ENCODE measurements at places on chromosomes 3 and 15.
A peak's percentile ranks its signal among the peaks of the same experiment; 100 is the strongest.

GRCh38 chr15:46354443-46354842 lies 719.6 kb downstream of the SQOR start:
- DNase-seq = no peak

DNA sequence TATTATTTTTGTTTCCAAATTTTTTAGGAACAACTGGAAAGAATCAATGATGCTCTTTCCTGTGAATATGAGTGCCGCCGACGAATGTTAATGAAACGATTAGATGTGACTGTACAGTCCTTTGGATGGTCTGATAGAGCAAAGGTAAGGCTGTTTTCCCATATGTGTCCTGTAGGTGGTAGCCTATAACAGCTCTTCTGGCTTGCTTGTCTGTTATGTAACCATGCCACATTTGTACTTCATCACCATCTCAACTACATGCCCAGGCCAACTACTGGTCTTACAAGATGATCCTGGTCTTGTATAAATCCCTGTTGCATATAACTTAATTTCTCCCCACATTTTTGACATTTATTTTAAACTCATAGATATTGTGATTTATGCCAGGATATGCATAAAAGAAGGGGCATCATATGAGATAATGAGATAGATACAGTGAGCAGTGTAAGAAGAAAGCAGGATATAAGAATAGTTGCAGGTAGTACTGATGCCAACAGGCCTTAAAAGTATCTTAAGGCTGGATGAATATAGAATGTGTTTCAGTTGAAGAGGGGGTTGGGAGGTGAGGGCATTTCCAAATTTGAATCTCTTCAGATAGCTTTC lies 20.3 kb downstream of the FAM98B start:
- no peak for DNase-seq

GRCh38 chr3:127037971-127038446 lies 55.1 kb downstream of the PLXNA1 start:
- no peak for DNase-seq

DNA sequence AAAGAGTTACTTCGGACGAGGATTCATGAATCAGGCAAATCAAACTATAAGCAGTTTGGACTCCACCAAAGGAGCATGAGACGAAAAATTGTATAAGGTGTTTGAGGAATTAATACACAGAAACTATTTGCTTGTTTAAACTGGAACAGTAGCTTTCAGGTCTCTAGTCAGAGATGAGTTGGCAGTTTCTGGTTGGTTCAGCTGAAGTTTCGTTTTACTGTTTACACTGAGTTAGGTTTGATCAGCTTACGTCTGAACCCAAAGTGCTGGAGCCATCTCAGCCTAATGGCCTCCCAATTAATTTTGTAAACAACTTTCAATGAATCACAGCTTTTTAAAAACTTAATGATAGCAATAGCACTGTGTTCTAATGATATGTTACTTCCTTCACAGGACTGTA lies 703.7 kb downstream of the NLGN1 start:
- DNase-seq = no peak

GRCh38 chr3:177431525-177432176 lies 234.4 kb upstream of the TBL1XR1 start:
- no peak for DNase-seq

DNA sequence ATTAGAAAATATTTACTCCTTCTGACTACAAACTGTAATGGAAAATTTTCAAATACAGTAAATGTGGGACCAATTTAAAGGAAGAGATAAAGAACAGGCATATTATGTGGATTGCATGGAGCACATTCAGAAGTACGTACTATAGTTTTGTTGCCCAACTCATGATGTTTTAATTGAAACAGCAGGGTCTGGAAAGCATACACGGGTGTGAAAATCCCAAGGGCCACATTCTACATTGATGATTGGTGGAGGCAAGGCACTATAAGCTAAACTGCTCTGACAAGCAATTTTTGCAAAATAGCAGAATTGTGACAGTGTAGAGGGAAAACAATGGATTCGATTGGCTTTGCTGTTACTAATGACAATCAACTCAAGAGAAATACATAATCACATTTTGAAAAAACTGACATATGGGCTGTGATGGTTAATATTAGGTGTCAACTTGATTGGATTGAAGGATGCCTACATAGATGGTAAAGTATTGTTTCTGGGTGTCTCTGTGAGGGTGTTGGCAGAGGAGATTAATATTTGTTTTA lies 458.6 kb downstream of the PYDC2 start:
- no peak for DNase-seq

- no peak for DNase-seq
Measured at GRCh38 chr3:112460519-112461195, 38.6 kb downstream of the BTLA start.

DNA sequence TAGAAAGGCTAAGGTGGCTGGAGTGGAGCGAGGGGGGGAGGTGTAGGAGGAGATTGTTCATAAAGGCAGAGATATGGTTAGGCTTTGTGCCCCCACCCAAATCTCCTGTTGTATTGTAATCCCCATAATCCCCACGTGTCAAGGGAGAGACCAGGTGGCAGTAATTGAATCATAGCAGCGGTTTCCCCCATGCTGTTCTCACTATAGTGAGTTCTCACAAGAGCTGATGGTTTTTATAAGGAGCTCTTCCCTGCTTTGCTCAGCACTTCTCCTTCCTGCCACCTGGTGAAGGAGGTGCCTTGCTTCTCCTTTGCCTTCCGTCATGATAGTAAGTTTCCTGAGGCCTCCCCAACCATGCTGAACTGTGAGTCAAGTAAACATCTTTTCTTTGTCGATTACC lies 64.7 kb upstream of the CFAP161 start:
- DNase-seq = no peak

DNA sequence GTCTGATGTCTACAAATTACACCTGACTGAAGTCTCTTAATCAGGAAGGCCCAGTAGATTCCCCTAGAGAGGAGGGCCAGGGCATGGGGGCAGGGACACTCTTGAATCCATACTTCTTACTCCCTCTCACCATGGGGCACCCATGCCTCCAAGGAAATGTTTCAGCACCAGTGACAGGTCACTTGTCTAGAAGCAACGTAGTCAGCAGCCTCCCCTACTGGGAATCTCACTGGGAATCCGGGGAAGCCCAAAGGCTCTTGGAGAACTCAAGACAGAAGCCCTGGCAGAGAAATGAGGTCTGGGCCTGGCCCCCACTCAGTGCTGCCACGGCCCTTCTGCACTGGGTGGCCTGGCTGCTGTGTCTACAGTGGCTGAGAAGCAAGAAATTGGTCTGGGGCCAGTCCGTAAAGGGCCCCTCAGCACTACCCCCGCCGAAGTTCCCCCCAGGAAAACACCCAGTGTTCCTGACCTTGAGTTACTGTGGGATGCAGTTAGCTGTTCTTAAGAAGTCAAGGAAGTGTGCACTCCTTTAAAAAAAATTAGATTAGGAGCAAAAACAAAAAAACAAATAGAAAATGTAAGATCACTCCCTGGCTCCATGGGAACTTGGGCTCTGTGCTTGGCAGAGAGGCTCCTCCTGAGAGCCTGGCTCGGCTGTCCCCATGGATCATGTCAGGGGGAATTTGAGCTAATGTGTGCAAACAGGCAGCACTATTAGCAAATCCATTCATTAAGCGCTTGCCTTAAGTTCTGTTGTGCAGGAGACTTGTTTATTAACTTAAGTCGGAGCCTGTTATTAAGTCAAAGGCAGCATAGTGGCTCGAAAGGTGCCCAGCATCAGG lies 5.4 kb upstream of the LINGO1 start:
- no peak for DNase-seq

DNA sequence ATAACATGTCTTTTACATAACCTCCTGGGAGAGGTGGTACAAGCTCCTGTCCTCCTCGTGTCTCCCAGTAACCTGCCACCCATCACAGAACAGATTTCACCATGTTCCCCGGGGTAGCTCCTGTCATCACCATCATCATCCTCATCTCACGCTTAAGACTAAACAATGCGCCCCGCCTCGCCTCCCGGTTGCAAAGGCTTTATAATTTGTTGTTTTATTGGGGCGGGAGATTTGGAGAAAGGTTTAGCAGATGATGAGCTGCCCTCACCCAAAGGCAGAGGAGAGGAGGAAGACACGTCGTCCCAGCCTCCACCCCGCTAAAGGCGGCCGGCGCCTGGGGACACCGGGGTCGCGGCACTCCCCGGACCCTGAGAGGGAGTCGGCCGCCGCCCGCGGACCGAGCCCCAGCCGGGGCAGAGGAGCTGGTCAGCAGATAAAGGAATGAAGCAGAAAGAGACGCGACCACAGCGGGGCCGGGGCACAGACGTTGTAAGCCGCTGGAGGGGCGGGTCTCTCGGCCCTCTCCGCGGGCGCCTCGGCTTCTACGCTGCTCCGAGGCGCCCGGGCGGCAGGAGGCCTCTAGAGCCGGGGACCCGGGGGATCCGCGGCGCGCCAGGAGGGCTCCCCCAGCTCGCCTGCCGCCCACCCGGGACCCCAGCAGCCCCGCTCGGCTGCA lies 589 bp downstream of the HERC1 start:
- no peak for DNase-seq

DNA sequence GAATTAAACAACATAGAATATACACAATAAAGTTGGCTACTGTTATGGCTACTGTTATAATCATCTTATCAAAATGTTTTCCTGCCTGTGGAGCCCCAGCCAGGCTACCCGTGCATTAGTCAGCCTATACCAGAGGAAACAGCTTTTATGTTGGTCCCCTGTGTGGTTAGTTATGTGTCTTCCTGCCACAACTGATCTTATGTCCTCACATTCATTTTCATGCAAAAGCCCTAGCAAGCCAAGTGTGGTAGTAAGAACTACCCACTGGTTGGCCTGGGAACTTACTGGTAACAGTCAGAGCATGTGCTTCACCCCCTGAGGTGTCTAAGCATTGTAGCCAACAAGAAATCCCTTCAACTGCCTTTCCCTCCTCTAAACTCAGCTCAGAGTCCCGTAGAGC lies 21.8 kb downstream of the MGLL start:
- peak; percentile 2 for DNase-seq

DNA sequence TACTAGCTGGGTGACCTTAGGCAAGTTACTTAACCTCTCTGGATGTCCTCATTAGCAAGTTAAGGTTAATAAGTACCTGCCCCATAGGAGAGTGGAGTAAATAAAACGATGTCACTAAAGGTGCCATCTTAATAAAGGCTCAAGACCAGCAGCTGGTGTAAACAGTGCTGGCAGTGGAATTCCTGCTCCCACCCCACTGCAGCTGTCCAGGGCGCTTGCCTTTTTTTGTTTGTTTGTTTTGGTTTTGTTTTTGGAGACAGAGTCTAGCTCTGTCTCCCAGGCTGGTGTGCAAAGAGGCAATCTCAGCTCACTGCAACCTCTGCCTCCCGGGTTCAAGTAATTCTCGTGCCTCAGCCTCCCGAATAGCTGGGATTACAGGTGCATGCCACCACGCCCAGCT lies 28.9 kb downstream of the IDH3A start:
- no peak for DNase-seq

GRCh38 chr15:25875566-25875965 lies 12.4 kb upstream of the ATP10A start:
- no peak for DNase-seq

DNA sequence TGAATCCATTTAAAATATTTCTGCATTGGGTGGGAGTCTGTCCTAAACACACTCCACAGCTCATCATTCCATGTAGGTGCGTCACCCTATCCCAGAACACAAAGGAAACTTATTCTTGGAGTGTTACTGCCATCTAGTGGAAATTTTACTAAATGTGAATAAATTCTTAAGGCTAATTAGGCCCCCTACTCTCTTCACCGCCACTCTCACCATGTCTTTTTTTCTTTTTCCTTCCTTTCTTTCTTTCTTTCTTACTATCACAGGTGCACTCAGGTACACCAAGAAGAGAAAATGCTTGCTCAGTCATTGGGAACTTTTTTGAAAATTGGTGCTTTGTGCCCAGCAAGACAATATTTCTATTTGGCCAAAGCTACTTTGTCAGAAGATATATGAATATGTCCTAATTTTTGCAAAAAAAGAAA lies 26.4 kb upstream of the ATP8B4 start:
- no peak for DNase-seq

GRCh38 chr3:115040673-115041286 lies 106.3 kb downstream of the ZBTB20 start:
- DNase-seq = no peak
